ENCODE measurements at places on chromosomes 7 and 10.

DNA sequence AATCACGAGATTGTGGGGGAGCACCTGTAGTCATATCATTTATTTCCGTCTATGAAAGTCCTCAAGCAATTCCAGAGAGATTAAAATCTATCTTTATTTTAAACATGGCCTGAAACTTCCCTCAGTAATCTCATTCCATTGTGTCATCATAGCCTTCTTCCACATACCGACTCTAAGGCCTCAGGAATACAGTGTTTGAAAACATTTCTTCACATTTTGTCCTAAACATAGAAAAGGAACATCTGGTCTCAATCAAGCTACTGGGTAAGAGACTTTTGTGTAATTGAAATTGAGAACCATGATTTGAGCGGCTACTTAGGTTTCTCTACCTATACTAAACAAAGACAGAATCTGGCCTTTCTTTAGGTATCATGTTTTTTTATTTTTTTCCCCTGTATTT lies 78.0 kb upstream of the ELMO1 start:
- DNase-seq: no peak

- DNase-seq: no peak
Measured at GRCh38 chr7:24540956-24541355, 32.3 kb upstream of the PALS2 start.

DNA sequence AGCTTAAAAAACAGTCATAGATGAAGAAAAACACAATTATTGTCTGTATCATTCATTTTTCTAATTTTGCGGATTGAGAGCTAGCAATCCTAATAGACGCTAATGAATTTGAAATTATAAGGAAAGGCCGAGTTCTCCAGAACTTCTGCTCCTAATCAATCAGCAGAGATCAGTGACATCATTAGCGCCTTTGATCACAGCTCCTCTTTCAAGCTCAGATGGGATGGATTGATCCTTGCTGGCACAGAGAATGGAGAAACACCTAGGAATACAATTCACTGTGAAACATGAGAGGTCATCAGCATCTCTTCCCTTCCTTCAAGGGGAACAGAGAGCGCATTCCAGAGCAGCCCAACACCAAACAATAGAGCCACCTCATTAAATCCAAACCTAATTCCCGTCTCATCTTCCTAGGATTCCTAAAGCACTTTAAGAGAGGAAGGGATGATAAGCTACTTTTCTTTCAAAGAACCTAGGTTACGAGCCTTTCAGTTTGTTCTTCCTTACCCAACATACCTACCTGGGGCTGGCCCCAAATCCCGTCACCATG lies 24.4 kb downstream of the GLI3 start:
- no peak for DNase-seq

- peak; percentile 44 for DNase-seq
Measured at GRCh38 chr7:140231771-140232491, 55.1 kb upstream of the KDM7A start.

DNA sequence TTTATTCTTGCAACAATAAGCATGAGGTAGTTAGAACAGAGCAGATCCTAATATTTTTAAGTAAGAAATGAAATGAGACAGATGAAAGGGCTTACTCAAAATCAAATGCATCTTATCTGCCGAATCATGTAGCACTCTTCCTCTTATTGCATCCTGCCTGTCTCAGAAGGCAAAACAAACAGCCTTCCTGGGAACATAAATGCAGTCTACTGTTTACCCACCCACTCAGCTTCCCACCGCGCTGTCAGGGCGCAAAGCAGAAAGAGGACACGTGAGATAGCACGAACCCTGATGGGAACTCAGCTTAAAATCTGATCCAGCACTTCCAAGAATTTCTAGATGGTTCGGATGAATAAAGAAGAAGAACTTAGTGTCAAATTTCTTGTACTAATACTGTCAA lies 114.4 kb upstream of the CDK1 start:
- no peak for DNase-seq
